ENCODE measurements at places on chromosomes 11 and 22. TPM values are rescaled to one million over a fixed set of nuclear protein-coding genes. Genes with fewer than 3 reads are reported as not detected.

MS4A15 gene
- 0.56 TPM for total RNA-seq

DGKZ gene
- 67.2 TPM for total RNA-seq

APOL5 gene
- not detected for total RNA-seq

C11orf16 gene
- 1.4 TPM for total RNA-seq

MYEOV gene
- 0.43 TPM for total RNA-seq

All from testis (tissue), 5 donors.